ENCODE measurements at places on chromosomes 2 and 18.

GRCh38 chr2:190984595-190984994 is 29.4 kb downstream of the STAT1 start:
- no peaks in the 10 kb centered on the region for H3K27me3 ChIP-seq
- H3K36me3 ChIP-seq: peaks cover 94% of the 10 kb centered on the region
- no peak for DNase-seq
- peaks cover 20% of the 10 kb centered on the region for H3K4me1 ChIP-seq
- H3K4me3 ChIP-seq: no peak overlapping the region

DNA sequence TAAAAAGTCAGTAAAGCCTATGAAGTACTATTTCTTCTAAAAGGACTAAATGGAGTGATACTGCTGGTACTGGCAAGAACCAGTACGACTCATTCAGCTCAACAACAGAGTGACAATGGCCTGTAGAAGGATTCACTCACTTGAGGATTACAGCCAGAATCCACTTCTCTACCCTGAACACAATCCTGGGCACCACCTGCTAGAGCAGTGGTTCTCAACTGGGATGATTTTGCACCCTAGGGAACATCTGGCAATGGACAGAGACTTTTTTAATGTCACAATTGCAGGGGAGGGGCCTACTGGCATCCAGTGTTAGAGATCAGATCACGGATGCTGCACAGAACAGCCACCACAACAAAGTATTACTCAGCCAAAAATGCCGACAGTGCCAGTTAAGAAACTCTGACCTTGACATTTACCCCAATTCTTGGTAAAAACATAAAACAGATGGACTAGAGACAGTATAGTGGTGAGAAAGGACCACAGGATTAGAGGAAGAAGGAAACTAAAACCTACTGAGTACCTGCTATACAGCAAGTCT is 5.0 kb downstream of the SPIRE1 start:
- no peak overlapping the region for H3K27ac ChIP-seq
- no peak for DNase-seq
- no peaks in the 10 kb centered on the region for H3K36me3 ChIP-seq
- H3K4me1 ChIP-seq: peaks cover 5% of the 10 kb centered on the region

GRCh38 chr18:52715991-52716390 is 376.0 kb downstream of the DCC start:
- no peaks in the 10 kb centered on the region for H3K27me3 ChIP-seq
- H3K4me1 ChIP-seq: no peaks in the 10 kb centered on the region
- no peak overlapping the region for H3K4me3 ChIP-seq
- no peak for DNase-seq
- H3K27ac ChIP-seq: no peak overlapping the region

DNA sequence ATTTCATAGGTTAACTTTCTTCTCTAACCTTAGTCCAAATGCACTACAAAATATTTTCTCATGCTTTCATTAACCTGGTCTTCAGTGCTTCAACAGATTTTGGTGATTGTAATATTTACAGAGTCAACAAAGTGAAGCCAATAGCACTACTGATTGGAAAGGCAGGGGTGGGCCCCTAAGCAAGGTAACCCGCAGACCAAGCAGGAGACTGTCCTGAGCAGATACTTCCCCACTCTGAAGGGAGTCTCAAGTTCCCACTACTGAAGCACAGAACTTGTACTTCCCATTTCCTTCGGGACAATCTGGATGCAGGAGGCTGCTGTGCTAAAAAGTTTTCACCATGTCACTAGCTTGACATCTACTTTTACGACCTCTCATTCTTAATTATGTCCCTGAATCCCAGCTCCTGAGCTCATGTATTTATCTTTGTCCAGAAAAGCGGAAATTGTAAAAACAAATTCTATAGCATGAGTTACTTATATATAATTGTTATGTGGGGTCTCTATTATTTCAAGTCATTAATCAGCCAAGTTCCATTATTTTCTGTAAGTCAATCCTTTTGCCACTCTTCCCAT is 311.6 kb upstream of the REV1 start:
- H3K4me3 ChIP-seq: no peak overlapping the region
- no peak for DNase-seq
- no peaks in the 10 kb centered on the region for H3K27me3 ChIP-seq

DNA sequence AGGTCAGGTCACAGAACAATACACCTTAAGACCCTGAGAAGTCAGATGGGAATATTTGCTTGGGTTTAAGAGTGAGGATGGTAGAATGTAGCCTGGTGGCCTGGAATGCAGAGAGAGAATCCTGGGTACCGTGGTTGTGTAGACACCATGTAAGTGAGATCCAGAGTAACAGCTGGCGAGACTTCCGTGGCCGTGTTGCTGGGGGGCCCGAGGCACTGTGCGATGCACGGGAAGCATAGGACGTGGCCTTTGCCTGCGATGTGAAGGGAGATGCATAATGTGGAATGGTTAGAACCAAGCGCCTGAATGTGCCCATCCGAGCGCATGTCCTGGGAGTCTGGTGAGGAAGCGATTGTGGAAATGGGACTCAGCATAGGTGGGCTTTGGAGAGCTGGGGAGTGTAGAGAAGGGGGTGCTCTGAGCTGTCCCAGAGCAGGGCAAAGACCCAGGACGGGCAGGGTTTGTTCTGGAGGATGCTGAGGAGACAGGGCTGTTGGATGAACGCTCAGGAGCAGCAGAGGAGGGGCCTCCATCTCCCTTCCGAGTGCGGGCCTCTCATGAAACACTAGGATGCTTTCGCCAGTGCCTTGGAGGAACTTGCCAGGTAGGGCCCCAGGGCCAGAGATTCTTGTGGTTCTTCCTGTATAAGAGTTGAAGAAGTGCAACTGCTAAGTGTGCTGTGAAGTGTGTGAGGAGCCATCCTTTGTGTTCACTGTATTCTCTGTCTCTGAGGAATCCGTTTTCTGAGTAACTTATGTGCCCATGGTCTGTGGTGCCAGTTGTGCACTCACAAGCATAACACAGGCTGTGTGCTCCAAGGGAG is 7.1 kb downstream of the RNF144A start:
- H3K27me3 ChIP-seq: peaks cover 11% of the 10 kb centered on the region
- DNase-seq: no peak
- no peaks in the 10 kb centered on the region for H3K4me1 ChIP-seq
- no peak overlapping the region for H3K4me3 ChIP-seq

- no peaks in the 10 kb centered on the region for H3K27me3 ChIP-seq
- H3K4me3 ChIP-seq: no peak overlapping the region
- H3K4me1 ChIP-seq: no peaks in the 10 kb centered on the region
- peaks cover 32% of the 10 kb centered on the region for H3K36me3 ChIP-seq
- no peak overlapping the region for H3K27ac ChIP-seq
Observed at GRCh38 chr2:53740170-53740569, 27.4 kb upstream of the CHAC2 start.

DNA sequence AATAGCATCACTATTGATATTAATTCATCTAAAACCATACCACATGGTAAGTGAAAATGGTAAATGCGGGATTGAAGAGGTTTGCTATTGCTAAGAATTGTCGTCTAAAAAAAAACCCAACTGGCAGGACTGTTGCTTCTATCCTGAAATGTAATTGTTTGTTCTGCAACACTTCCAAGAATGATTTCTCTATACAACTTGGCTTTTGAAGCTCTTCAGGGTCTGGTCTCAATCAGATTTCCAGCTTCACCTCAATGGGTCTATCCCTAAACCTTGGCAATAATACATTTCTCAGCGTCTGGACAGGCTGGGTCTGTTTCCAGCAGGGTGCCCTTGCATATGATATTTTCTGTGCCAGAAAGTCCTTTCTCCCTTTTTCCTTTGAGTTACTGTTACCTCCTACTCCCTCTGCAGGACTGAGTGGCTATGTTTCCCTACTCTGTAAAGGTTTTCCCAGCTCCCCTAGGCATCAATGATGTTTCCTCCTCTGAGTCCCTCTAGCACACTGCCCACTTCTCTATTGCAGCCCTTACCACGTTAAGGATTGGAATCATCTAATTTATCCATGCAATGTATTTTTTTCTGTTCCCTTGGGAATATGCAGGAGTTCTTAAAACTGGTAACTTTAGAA is 118.2 kb upstream of the REV1 start:
- no peak for DNase-seq
- H3K4me1 ChIP-seq: peaks cover 48% of the 10 kb centered on the region
- H3K27me3 ChIP-seq: no peaks in the 10 kb centered on the region
- H3K4me3 ChIP-seq: no peak overlapping the region

DNA sequence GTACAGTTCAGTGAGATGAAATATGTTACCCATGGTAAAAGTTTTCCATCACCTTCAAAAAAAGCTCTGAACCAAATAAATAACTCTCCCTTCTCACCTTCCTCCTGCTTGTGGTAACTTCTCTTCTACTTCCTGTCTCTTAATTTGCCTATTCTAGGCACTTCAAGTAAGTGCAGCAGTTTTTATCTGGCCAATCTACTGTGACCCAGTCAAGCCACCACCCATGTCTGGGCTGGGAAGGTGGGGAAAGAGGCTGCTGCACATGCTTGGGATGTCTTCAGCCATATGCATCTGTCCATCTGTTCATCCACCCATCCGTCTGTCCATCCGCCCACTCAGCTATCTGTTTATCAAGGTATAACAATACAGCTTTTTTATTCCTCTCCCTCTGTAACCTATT is 31.6 kb downstream of the ZNF532 start:
- no peaks in the 10 kb centered on the region for H3K27me3 ChIP-seq
- H3K4me3 ChIP-seq: peak overlapping the region; percentile 80
- peaks cover 32% of the 10 kb centered on the region for H3K36me3 ChIP-seq
- H3K4me1 ChIP-seq: peaks cover 82% of the 10 kb centered on the region
- H3K27ac ChIP-seq: peak overlapping the region; percentile 81

All from activated B cell treated with CpG ODN at 0.5 μM for 24 hours (primary cell).